ENCODE measurements at places on chromosomes 6 and 20. TPM values are rescaled to one million over a fixed set of nuclear protein-coding genes. Genes with fewer than 3 reads are reported as not detected.

Gene MCCD1
- total RNA-seq = not detected

Gene HMGCLL1
- 4.8 TPM for total RNA-seq

Gene CAGE1
- total RNA-seq = not detected

Gene DUSP15
- 3.2 TPM for total RNA-seq

Gene COL9A3
- 17.8 TPM for total RNA-seq

Gene HLA-DOA
- 2.3 TPM for total RNA-seq

Gene LGSN
- not detected for total RNA-seq

Gene EYS
- 0.69 TPM for total RNA-seq

Gene SF3B5
- 42.3 TPM for total RNA-seq

Gene GPR31
- total RNA-seq = not detected

Gene TXLNB
- 15.0 TPM for total RNA-seq

Gene CENPQ
- total RNA-seq = 8.0 TPM

Gene RAD21L1
- total RNA-seq = not detected

Gene PTGIS
- total RNA-seq = 14.0 TPM

Gene BACH2
- 11.9 TPM for total RNA-seq

Gene IPCEF1
- total RNA-seq = 2.5 TPM

Gene NKAIN4
- 3.7 TPM for total RNA-seq
